ENCODE measurements at places on chromosomes 1 and 21. TPM values are rescaled to one million over a fixed set of nuclear protein-coding genes. Genes with fewer than 3 reads are reported as not detected.

- DNase-seq: no peak
Measured at GRCh38 chr1:236765831-236766230, 29.3 kb upstream of the MTR start.

GRCh38 chr1:70227439-70227838 lies 6.3 kb downstream of the SRSF11 start:
- no peak for DNase-seq

PTGFR gene
- total RNA-seq: 0.34 TPM

- peak; percentile 75 for DNase-seq
Measured at GRCh38 chr21:36135391-36136102, 668 bp downstream of the CBR3 start.

EPHB2 gene
- 35.1 TPM for total RNA-seq

GRCh38 chr1:116751621-116752020 lies 2.6 kb upstream of the CD2 start:
- no peak for DNase-seq

GRCh38 chr1:3940081-3940753 lies 40.1 kb upstream of the C1orf174 start:
- DNase-seq: no peak

UBE2U gene
- not detected for total RNA-seq

SHISA4 gene
- 15.7 TPM for total RNA-seq

CD5L gene
- not detected for total RNA-seq

- DNase-seq: peak; percentile 18
Measured at GRCh38 chr1:108082738-108083562, 117.2 kb downstream of the SLC25A24 start.

DNA sequence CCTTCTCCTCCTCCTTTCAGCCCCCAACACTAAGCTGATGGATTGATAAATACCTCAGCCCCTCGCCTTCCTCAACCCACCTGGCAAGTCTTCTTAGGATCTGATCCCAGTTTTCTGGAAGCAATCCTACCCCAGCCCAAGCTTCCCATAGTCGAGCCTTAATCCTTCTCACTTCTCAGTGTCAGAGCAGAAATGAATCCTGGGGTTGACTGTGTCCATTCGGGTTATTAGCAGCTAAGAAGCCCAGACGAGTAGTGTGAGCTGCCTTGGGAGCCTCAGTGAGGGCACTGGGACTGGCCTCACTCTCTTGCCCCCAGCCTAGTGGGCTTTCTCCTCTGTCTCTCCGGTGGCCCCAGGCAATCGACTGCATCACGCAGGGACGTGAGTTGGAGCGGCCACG lies 12.4 kb upstream of the PEAR1 start:
- no peak for DNase-seq

DNA sequence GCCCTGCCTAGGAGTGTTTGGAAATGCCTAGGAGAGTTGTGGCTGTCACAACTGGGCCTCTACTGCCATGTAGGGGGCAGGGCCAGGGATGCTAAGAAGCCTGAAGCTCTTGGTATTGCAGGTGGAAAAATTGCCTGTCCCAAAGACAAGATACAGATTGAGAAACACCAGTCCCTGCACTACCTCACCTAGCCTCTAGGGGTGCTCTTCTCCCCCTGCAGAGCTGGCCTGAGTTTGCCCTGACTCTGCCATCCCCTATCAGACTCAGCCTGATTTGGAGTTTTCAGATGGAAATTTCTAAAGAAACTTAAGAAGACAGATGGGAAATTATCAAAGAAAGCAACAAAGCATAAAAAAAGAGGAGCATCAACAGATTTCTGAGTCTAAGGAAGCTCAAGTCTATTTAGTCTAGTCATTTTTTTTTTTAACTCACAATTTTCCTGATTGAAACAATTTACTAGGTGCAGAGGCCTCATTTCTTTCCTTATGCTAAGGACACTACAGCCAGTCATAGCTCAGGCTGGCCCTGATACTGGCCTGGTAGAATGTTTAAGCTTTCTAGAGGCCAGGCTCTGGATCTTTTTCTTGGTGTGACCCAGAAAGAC lies 61.4 kb upstream of the LRRN2 start:
- peak; percentile 64 for DNase-seq
